Fibroblast of upper back skin (primary cell): ENCODE measurements at places on chromosomes 12 and 14.

GRCh38 chr14:69956970-69957369 is 77.8 kb downstream of the SMOC1 start:
- no peak for DNase-seq

DNA sequence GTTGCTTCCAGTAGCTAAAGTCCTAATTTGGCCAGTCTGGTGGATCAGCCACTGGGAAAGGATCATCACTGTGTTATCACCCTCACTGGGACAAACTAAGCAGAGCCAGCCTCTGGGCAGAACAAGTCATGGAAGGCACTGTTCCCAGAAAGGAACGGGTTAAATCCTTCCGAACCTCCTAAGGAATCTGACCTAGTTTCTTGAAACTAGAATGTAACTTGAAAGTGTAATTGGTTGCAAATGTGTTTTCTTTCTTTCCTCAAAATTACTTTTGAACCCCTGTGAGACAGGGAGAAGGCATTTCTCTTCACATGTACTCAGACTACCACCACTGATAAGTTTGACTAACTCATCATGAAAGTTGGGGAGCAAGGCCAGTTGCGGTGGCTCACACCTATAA is 18.7 kb upstream of the KICS2 start:
- peak; percentile 25 for DNase-seq

GRCh38 chr14:89268514-89268913 is 148.5 kb downstream of the FOXN3 start:
- no peak for DNase-seq

DNA sequence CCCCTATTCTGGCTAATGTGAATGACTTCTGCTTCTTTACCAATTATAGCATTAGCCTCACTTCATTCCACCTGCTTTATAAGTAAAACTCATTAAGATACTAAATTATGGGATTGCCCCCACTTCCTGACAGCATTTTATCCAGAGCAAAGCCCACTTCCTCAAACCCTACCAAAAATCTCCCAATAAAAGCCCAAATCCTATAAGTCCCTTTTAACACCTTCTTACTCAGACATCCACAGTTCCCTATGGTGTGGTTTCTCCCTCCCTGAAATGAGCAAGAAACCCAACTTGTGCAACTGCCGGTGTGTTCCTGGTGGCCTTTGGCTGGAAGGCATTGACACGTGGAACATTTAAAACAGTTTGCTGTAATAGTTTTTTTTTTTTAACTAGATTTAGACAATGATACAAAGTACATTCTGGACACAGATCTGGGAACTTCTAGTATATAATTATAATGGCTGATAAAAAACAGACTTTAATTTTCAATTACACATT is 53.1 kb downstream of the BRMS1L start:
- DNase-seq = peak; percentile 23

GRCh38 chr14:40362856-40363255 is 930.6 kb upstream of the FBXO33 start:
- DNase-seq = no peak

DNA sequence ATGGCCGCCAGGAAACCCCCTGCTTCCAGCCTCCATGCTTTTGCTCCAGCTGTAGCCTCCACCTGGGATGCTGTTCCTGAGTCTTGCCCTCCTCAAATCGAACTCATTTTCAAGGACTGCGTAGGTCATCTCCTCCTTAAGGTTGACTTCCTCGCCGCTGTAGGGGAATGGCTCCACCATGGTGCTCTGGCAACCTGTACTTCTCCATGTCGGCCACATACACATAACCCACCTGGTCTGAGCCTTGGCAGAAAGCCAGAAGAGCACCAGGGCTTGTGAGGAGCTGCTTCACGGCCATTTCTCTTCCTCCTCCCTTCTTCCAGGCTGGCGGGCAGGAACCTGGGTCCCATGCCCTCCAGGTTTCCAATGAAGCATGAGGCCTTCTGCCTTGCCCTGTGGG is 36.7 kb upstream of the BEGAIN start:
- DNase-seq = no peak

DNA sequence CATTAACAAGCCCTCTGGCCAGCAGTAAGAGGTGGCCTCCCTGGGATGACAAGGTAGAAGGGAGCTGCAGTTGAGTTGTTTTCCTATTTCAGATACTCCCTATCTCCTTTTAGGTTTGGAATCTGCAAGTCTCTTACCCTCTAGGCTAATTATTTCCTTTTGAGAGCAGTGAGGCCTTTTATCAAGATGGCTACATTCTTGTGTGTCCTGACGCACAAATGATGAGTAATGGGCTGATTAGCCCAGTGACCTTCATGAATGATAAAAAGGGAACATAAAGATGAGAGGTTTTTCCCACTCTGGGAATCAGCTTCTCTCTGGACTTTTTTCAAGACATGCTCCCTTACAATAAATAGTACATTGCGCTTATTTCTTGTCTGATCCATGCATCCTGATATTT is 22.9 kb downstream of the DYRK2 start:
- DNase-seq = no peak

- DNase-seq = no peak
Observed at GRCh38 chr12:42904683-42905418, 315.3 kb upstream of the PRICKLE1 start.

DNA sequence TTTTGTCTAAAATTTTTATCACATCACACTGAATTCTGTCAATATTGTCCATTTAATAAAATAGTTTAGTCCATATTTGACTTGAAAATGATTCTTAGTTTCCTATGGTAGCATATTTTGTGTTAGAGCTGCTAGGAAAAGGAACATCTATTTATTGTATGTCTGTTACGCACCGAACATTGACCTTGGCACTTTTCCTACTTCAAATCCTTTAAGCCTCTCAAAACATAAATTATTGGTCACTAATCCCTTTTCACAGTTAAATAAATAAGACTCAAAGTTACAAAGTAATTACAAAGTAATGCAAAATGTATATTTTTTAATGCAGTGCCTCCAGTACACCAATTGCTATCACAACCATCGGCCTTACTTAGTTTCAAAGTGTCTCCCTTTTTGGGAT is 28.5 kb downstream of the DCN start:
- DNase-seq = no peak

- peak; percentile 41 for DNase-seq
Observed at GRCh38 chr14:31568671-31569070, 7.5 kb downstream of the NUBPL start.

GRCh38 chr12:114395755-114396152 is 10.2 kb downstream of the TBX5 start:
- DNase-seq = no peak

DNA sequence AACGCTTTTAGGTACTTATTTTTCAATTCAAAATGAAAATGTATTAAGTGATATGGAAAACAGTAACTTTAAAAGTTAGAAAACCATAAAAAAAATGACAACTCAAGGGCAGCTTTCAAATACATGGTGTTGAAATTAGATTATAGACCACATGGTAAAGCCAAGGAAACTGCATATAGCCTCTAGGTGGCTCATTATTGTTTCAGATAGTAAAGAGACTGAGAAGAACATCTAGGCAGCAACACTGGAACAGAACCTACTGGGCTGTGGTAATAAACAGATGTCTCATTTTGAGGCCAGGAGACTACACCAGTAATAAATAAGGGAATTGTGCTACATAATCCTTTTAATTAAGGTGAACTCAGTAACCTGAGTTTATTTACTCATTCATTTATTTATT is 13.0 kb downstream of the FBXO33 start:
- DNase-seq = no peak

DNA sequence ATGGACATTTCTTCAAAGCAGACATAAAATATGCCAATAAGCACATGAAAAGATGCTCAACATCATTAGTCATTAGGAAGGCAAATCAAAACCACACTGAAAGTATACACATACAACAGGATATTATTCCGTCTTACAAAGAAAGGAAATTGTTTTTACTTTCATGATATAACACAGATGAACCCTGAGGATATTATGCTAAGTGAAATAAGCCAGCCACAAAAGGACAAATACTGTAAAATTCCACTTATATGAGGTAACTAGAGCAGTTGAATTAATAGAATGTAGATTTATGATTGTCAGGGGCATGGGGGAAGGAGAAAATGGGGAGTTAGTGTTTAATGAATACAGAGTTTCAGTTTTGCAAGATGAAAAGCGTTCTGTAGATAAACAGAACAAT is 4.2 kb downstream of the ACYP1 start:
- peak; percentile 65 for DNase-seq

GRCh38 chr12:115988625-115989563 is 288.6 kb downstream of the MED13L start:
- DNase-seq = no peak

GRCh38 chr12:52542785-52543318 is 10.1 kb downstream of the KRT71 start:
- no peak for DNase-seq

- no peak for DNase-seq
Observed at GRCh38 chr12:95717316-95717928, 73.1 kb downstream of the NTN4 start.

DNA sequence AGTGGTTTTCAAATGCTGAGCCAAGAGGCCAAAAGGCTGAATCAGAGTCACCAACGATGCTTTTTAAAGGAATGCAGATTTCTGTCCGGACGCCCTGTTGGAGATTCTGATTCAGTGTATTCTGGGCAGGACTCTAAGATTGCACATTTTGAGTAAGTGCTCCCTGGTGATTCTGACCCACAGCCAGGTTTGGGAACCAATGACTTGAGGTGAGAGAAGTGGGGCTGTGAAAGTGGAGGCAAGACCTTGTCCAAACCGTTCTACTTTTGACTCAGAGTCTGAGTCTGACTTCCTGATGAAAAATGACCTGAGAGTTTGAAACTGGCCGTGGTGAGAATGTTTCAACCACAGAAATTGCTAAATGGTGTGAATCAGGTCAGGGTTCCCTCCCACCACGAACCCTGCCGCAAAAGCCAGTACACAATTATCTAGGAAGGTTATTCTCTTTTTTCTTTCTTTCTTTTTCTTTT is 90.2 kb downstream of the NTN4 start:
- DNase-seq = peak; percentile 95
